ENCODE measurements at places on chromosomes 1 and 21. TPM values are rescaled to one million over a fixed set of nuclear protein-coding genes. Genes with fewer than 3 reads are reported as not detected.

DNA sequence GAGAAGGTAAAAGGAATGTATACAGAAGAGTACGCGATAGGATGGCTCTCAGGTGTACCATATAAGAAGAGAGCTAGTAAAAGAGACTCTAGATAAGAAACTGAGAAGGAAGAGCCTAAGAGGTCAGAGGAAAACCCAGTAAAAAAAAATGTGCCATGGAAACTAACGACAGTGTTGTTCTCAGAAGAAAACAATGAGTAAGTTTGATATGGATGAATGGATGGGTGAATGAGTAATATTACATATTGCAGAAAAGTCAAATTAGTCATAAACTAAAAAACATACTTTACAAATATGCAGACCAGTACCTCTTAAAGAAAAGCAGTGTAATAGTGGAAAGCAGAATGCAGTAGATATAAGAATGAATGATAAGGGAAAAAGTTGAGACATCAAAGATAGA lies 316.2 kb downstream of the HMCN1 start:
- H3K4me1 ChIP-seq: no peaks in the 10 kb centered on the region
- no peaks in the 10 kb centered on the region for H3K36me3 ChIP-seq
- H3K4me3 ChIP-seq: no peak overlapping the region
- H3K27ac ChIP-seq: no peak overlapping the region
- H3K27me3 ChIP-seq: no peaks in the 10 kb centered on the region

- no peak overlapping the region for H3K27ac ChIP-seq
- H3K27me3 ChIP-seq: no peaks in the 10 kb centered on the region
Measured at GRCh38 chr1:55050283-55050682, 10.9 kb downstream of the PCSK9 start.

MEGF6 gene
- polyA plus RNA-seq: 9.0 TPM

DNA sequence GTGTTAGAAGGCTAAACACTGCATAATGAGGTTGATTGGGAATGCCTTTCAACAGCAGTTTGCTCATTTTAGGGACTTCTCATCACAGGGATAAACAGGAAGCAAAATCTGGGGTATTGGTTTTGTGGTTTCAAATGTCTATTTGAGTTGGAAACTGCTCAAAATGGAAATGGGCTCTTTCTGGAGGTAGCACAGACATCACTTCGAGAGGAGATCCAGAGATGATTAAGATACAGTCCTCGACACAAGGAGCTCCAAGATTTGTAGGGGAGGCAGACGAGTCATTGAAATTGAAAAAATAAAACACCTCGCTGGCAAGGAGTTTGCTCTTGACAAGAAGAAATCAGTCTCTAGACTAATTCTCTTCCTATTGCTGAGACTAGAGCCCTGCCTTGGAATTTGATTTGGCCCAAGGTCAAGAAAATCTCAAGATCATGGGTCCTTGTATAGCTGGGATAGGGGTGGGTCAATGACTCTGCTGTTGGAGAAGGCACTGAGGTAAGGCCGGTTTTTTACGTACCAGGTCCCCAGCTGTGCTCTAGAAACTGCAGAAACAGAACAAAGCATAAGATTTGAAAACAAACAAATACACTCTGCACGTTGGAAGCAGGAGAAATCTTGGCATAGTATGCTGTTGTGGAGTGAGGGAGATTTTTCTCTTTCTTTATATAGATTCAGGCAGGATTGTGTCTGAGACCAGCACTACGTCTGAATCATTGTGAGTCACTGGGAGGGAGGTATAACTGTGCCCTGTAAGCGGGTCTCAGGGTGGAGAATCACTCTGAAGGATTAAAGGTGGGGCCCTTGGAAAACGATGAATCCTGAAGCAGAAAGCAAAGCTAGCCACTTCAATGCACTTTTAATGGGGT lies 17.7 kb upstream of the KLHDC8A start:
- H3K36me3 ChIP-seq: no peaks in the 10 kb centered on the region
- peaks cover 56% of the 10 kb centered on the region for H3K4me1 ChIP-seq
- H3K4me3 ChIP-seq: peak overlapping the region; percentile 25
- DNase-seq: no peak
- H3K27ac ChIP-seq: peak overlapping the region; percentile 69

GRCh38 chr21:28337315-28337714 lies 655.4 kb downstream of the LTN1 start:
- no peaks in the 10 kb centered on the region for H3K36me3 ChIP-seq
- H3K4me3 ChIP-seq: no peak overlapping the region
- H3K4me1 ChIP-seq: no peaks in the 10 kb centered on the region
- no peaks in the 10 kb centered on the region for H3K27me3 ChIP-seq

AMIGO1 gene
- 6.7 TPM for polyA plus RNA-seq

GRCh38 chr1:10819198-10819901 lies 22.9 kb upstream of the CASZ1 start:
- H3K4me1 ChIP-seq: peaks cover 6% of the 10 kb centered on the region
- H3K27ac ChIP-seq: no peak overlapping the region
- H3K4me3 ChIP-seq: no peak overlapping the region
- DNase-seq: no peak

- H3K4me1 ChIP-seq: peaks cover 4% of the 10 kb centered on the region
- H3K4me3 ChIP-seq: no peak overlapping the region
- H3K27me3 ChIP-seq: no peaks in the 10 kb centered on the region
Measured at GRCh38 chr1:184836934-184837895, 82.6 kb upstream of the EDEM3 start.

MAP10 gene
- polyA plus RNA-seq: 1.6 TPM

GSTM1 gene
- not detected for polyA plus RNA-seq

ANGPTL7 gene
- 1.6 TPM for polyA plus RNA-seq

DNA sequence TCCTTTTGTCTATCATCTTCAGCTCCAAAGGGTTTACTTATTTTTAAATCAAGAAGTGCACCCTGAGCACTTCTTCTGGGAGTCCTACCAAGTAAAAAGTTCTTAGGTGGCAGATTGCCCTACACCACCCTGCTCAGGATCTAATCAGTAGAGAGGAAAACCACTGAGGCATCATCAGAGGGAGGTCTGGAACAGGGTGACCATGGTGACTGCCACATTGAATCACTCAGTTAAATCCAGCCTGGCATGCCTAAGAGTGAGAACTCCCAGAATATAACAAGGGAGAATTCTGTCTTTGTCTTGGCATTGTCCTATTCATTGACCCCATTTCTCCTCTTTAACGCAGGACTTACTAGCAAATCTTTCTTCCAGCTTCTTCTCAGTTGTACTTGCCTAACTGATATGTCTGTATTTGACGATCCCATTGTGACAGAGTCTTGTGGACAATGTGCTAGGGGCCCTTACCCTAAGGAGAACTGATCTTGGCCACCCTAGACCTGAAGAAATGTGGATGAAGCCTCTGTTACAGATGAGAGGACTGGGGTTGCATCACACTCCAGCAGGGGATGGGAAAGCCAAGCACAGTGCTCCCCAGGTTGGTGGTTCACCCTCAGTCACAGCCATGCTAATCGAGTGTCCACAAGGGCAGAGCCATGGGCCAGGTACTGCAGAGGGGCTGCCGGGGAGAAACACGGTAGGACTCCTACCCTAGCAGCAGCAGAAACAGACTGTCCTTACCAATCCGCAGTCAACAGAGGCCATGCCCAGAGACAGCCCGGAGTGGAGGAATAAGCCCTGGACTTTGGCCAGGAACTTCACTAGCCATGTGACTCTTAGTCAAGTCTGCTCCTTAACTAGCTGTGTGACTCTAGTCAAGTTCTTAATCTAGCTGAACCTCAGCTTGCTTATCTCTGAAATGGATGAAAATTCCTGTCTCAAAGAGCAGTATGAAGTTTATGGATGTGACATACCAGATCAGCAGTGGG lies 15.4 kb downstream of the PKP1 start:
- no peaks in the 10 kb centered on the region for H3K27me3 ChIP-seq
- no peak overlapping the region for H3K4me3 ChIP-seq
- no peaks in the 10 kb centered on the region for H3K4me1 ChIP-seq
- no peak for DNase-seq
- H3K27ac ChIP-seq: no peak overlapping the region
- no peaks in the 10 kb centered on the region for H3K36me3 ChIP-seq

ADGRL4 gene
- 17.2 TPM for polyA plus RNA-seq

- H3K4me3 ChIP-seq: no peak overlapping the region
- H3K36me3 ChIP-seq: no peaks in the 10 kb centered on the region
- H3K4me1 ChIP-seq: peaks cover 10% of the 10 kb centered on the region
- H3K27me3 ChIP-seq: no peaks in the 10 kb centered on the region
- DNase-seq: no peak
Measured at GRCh38 chr1:66374561-66375111, 159.3 kb upstream of the SGIP1 start.

HCN3 gene
- polyA plus RNA-seq: 2.2 TPM

GBP6 gene
- polyA plus RNA-seq: 0.26 TPM

DOP1B gene
- 9.6 TPM for polyA plus RNA-seq

DNA sequence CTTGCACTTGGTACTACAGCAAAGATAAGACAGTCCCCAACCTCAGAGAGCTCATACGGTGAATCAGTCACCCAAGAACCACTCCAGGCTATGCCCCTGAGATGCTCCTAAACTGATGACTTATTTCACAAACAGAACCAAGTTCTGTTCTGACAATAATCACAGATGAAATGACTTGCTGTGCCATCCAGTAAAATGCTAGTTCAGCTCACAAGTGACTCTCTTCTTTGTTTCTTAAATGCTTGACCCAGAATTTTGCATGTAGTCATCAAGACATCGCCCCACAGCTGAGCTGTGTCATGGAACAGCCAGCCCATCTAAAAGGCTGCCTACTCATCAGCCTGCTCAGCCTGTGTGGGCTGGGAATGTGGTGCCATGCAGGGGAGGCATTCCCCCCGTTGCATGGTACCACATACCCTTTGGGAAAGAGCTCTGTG lies 6.1 kb upstream of the SLC19A2 start:
- H3K27ac ChIP-seq: no peak overlapping the region
- no peak for DNase-seq
- H3K4me1 ChIP-seq: peaks cover 2% of the 10 kb centered on the region
- H3K4me3 ChIP-seq: no peak overlapping the region

DNA sequence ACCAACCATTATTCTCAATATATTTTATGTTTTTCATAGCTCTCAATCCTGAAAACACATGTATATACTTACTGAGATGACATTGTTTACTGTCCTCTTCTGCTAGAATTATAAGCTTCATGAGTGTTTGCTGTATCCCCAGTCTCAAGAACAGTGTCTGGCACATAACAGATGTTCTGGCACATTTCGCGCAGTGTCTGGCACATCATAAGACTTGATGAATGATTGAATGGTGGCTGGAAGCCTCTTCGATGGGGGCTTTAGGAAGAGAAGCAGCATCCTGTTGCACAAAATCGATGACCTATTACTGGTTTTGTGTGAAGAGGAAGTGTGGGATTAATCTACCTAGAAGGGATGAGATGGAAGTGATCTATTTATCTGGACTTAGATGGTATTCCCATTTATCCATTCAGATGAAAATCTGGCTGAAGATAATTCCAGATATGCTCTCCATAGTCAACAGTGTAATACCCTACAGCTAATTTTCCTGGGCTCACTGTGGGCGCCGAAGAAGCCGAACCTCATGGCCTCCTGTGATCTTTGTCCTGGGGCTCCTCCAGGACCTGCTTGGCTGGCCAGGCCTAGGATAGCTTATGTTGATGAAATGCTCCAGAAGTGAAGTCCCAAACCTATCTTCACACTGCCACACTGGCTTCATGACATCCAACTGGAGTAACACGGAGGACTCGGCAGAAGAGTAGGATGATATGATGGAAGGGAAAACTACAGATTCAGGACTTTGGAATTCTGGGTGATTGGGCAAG lies 26.5 kb downstream of the CD34 start:
- no peaks in the 10 kb centered on the region for H3K27me3 ChIP-seq
- DNase-seq: no peak
- H3K27ac ChIP-seq: peak overlapping the region; percentile 71
- H3K4me3 ChIP-seq: no peak overlapping the region
- peaks cover 12% of the 10 kb centered on the region for H3K4me1 ChIP-seq

IFI16 gene
- polyA plus RNA-seq: 35.7 TPM

GRCh38 chr1:19014765-19015164 lies 58.3 kb upstream of the IFFO2 start:
- no peak overlapping the region for H3K4me3 ChIP-seq
- H3K27me3 ChIP-seq: no peaks in the 10 kb centered on the region
- no peaks in the 10 kb centered on the region for H3K36me3 ChIP-seq
- H3K4me1 ChIP-seq: no peaks in the 10 kb centered on the region

DNA sequence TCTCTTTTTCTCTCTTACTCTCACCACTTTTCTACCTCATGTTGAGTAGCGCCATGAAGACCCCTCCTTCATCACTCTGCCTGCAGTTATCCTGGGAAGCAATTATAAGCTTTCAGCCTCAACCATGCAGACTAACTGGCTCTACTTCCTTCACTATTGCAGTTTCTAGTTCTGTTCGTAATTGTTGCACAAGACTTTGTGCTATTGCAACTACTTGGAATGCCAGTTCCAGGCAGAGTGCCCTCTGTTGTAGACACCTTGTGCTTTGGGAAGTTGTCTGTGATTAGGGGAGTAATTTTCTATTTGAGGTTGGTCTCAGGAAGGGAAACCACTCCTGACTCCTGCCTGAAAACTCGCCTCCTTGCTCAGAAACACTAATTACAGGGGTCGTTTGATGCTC lies 19.4 kb downstream of the PGM1 start:
- no peak overlapping the region for H3K4me3 ChIP-seq
- H3K4me1 ChIP-seq: peaks cover 3% of the 10 kb centered on the region
- no peak for DNase-seq
- H3K27me3 ChIP-seq: no peaks in the 10 kb centered on the region
- H3K27ac ChIP-seq: no peak overlapping the region

- H3K27ac ChIP-seq: no peak overlapping the region
- H3K36me3 ChIP-seq: no peaks in the 10 kb centered on the region
- no peak overlapping the region for H3K4me3 ChIP-seq
- no peaks in the 10 kb centered on the region for H3K27me3 ChIP-seq
- no peaks in the 10 kb centered on the region for H3K4me1 ChIP-seq
Measured at GRCh38 chr1:2016123-2016522, 3.0 kb upstream of the GABRD start.

FCRLB gene
- 0.53 TPM for polyA plus RNA-seq

DNA sequence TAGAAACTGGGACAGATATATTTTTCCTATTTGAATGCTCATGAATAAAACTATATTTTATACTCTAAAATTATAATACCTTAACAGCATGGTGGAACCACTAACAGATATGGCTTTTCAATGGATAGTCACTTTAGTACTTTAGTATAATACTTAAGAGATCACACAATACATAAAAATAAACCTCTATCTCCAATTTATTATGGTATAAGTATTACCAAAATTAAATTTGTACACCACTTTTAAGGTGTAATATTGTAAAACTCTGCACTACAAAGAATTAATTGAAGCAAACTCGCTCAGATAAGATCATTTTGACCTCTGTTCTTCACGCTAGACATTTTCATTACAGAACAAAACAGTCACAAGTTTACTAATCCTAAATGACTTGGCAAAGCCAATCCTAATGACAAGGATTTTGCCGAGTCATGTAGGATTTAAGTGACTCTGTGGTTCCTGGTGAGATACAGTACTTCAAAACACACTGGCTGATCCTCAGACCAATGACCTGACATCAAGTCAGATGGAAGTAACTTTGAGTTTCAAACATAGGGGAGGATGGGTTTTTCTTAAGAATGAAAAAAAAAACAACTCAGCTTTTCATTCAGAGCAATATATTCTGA lies 200.6 kb downstream of the SMYD3 start:
- no peak for DNase-seq
- no peak overlapping the region for H3K27ac ChIP-seq
- H3K4me1 ChIP-seq: peaks cover 3% of the 10 kb centered on the region
- no peak overlapping the region for H3K4me3 ChIP-seq
